Glutamatergic neuron (in vitro differentiated cells): ENCODE measurements at places on chromosomes 7 and 10.
A peak's percentile ranks its signal among the peaks of the same experiment; 100 is the strongest.

DNA sequence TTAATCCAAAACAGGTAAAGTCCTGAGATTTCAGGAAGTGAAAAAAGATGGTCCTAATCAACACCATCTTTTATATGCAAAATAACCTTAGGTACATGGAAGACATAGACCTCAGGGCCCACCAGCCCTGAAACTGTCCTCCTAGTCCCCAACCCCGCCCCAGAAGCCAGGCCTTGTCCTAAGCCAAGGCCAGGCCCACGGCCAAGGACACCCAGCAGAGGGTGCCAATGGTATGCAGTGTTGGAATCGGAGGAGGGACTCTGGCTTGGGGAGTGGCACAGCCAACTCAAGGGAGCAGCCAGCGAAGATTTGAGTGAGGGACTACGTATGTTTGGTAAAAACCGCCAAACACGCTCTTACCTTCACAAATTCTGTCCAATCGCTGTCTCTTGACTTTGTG lies 96.7 kb downstream of the ZRANB1 start:
- H3K36me3 ChIP-seq = no peaks in the 10 kb centered on the region
- no peak for DNase-seq
- H3K4me3 ChIP-seq = no peak overlapping the region
- H3K4me1 ChIP-seq = peaks cover 47% of the 10 kb centered on the region
- H3K27ac ChIP-seq = no peak overlapping the region

GRCh38 chr10:126586878-126587277 lies 83.6 kb downstream of the C10orf90 start:
- peaks cover 17% of the 10 kb centered on the region for H3K4me1 ChIP-seq
- no peaks in the 10 kb centered on the region for H3K36me3 ChIP-seq
- no peak overlapping the region for H3K27ac ChIP-seq
- H3K4me3 ChIP-seq = no peak overlapping the region
- no peak for DNase-seq

- no peaks in the 10 kb centered on the region for H3K36me3 ChIP-seq
- H3K4me3 ChIP-seq = no peak overlapping the region
Measured at GRCh38 chr10:28637346-28637745, 40.0 kb upstream of the BAMBI start.

GRCh38 chr7:45032421-45032820 lies 32.4 kb downstream of the CCM2 start:
- H3K4me1 ChIP-seq = peaks cover 33% of the 10 kb centered on the region
- H3K36me3 ChIP-seq = no peaks in the 10 kb centered on the region
- no peak for DNase-seq
- no peak overlapping the region for H3K4me3 ChIP-seq

DNA sequence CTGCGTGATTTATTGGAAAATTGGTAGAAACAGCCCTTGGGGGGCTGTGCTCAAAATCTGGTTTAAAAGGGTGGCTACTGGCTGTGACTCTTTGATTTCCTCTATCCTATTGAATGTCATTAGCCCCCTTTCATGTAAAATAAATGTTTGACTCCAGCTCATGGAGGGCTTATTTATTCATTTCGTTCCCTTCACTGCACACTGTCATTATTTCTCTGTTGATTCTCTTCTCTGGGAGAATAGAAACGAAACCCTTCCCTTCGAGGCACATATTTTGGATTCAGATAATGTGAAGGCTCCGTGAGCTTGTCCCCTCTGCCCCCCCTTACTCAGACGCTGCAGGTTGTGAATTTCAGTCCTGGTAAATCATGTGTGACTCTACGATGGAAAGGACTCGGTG lies 203.9 kb upstream of the GPR26 start:
- no peak overlapping the region for H3K4me3 ChIP-seq
- H3K4me1 ChIP-seq = peaks cover 4% of the 10 kb centered on the region
- DNase-seq = no peak
- H3K36me3 ChIP-seq = no peaks in the 10 kb centered on the region

GRCh38 chr10:10665750-10666149 lies 351.9 kb upstream of the CELF2 start:
- no peaks in the 10 kb centered on the region for H3K36me3 ChIP-seq
- no peak for DNase-seq
- no peak overlapping the region for H3K4me3 ChIP-seq
- no peak overlapping the region for H3K27ac ChIP-seq
- H3K4me1 ChIP-seq = no peaks in the 10 kb centered on the region

- peaks cover 4% of the 10 kb centered on the region for H3K36me3 ChIP-seq
- H3K27ac ChIP-seq = peak overlapping the region; percentile 74
- peaks cover 27% of the 10 kb centered on the region for H3K27me3 ChIP-seq
- peaks cover 22% of the 10 kb centered on the region for H3K4me1 ChIP-seq
Measured at GRCh38 chr7:108003599-108003935, 606 bp upstream of the LAMB1 start.

- no peak overlapping the region for H3K27ac ChIP-seq
- DNase-seq = no peak
- no peaks in the 10 kb centered on the region for H3K27me3 ChIP-seq
Measured at GRCh38 chr7:158746957-158747356, 42.4 kb upstream of the NCAPG2 start.

GRCh38 chr10:94315024-94315451 lies 47.7 kb downstream of the NOC3L start:
- no peak for DNase-seq
- H3K4me1 ChIP-seq = no peaks in the 10 kb centered on the region
- H3K36me3 ChIP-seq = no peaks in the 10 kb centered on the region
- H3K27me3 ChIP-seq = peaks cover 3% of the 10 kb centered on the region
- H3K4me3 ChIP-seq = no peak overlapping the region
- H3K27ac ChIP-seq = no peak overlapping the region

- H3K4me1 ChIP-seq = peaks cover 9% of the 10 kb centered on the region
- DNase-seq = no peak
- peaks cover 13% of the 10 kb centered on the region for H3K27me3 ChIP-seq
- peaks cover 5% of the 10 kb centered on the region for H3K36me3 ChIP-seq
- H3K27ac ChIP-seq = no peak overlapping the region
- H3K4me3 ChIP-seq = no peak overlapping the region
Measured at GRCh38 chr7:45661302-45661995, 87.3 kb downstream of the ADCY1 start.

DNA sequence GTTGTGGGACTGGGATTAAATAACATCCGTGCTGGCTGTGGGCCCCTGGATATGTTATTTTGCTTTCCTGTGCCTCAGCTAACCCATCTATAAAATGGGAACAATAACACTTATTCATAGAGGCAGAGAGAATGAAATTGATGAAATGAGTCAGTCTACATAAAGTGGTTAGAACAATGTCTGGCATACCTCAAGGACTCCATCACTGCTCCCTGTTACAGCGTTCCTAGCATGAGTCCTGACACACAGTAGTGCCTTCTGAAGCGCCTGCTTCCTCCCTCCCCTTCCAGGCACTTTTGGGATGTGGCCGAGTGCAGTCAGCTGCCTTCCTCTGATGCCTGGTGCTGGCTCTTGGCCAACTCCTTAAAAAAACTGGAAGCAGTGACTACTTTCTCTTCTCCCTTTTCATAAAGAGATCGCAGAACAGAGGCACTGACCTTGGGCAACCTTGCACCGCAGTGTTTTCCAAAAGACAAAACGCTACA lies 108.4 kb upstream of the ZMIZ1 start:
- peaks cover 13% of the 10 kb centered on the region for H3K4me1 ChIP-seq
- no peak overlapping the region for H3K4me3 ChIP-seq
- H3K27ac ChIP-seq = no peak overlapping the region
